T-helper 1 cell treated with Interleukin-12 subunit alpha and Interleukin-12 subunit beta and Interleukin-4 antibody, amounts not matched to agents 30 ng/mL and 1 ng/mL, for 36 hours (primary cell): ENCODE measurements at places on chromosomes 1 and 21. TPM values are rescaled to one million over a fixed set of nuclear protein-coding genes. Genes with fewer than 3 reads are reported as not detected.

The VAV3 gene
- total RNA-seq = 2.0 and 2.5 TPM in 2 replicates

The VTCN1 gene
- total RNA-seq = not detected in 2 replicates

The GRHL3 gene
- 0.12 and 0.59 TPM in 2 replicates for total RNA-seq

The ESPN gene
- 1.1 TPM in 2 replicates for total RNA-seq

The TMEM39B gene
- total RNA-seq = 33.1 and 33.7 TPM in 2 replicates

The PCBP3 gene
- total RNA-seq = 11.0 and 14.0 TPM in 2 replicates

The C1orf226 gene
- total RNA-seq = not detected in 2 replicates

The FCRL1 gene
- total RNA-seq = not detected in 2 replicates

The C1orf94 gene
- not detected in 2 replicates for total RNA-seq

The TSPEAR gene
- total RNA-seq = not detected in 2 replicates

The SIPA1L2 gene
- total RNA-seq = 1.4 and 2.0 TPM in 2 replicates

The PLA2G2A gene
- total RNA-seq = not detected in 2 replicates

The MATN1 gene
- 0.17 TPM in 1 of 2 replicates, not detected in the other for total RNA-seq

The DDR2 gene
- 0.44 and 0.51 TPM in 2 replicates for total RNA-seq

The WNT3A gene
- not detected in 2 replicates for total RNA-seq

The RPS27 gene
- total RNA-seq = 1,743 and 1,866 TPM in 2 replicates

The ATAD3C gene
- total RNA-seq = 0.56 and 1.5 TPM in 2 replicates

The ZNF593OS gene
- total RNA-seq = not detected in 2 replicates

The PPFIA4 gene
- 6.4 and 7.9 TPM in 2 replicates for total RNA-seq

The RGS8 gene
- 0.17 TPM in 1 of 2 replicates, not detected in the other for total RNA-seq

The JAM2 gene
- 0.49 and 1.3 TPM in 2 replicates for total RNA-seq

The GBP5 gene
- total RNA-seq = 836 and 845 TPM in 2 replicates

The MSH4 gene
- 0.34 and 0.41 TPM in 2 replicates for total RNA-seq

The RUNX3 gene
- total RNA-seq = 179 and 186 TPM in 2 replicates
